Myocyte (in vitro differentiated cells): ENCODE measurements at places on chromosomes 1 and 21. TPM values are rescaled to one million over a fixed set of nuclear protein-coding genes. Genes with fewer than 3 reads are reported as not detected.

- DNase-seq, result no peak
Observed at GRCh38 chr1:167077128-167077867, 12.9 kb downstream of the GPA33 start.

Gene DMBX1
- total RNA-seq, result not detected in 2 replicates

Gene MEX3A
- 3.2 and 4.5 TPM in 2 replicates for total RNA-seq

DNA sequence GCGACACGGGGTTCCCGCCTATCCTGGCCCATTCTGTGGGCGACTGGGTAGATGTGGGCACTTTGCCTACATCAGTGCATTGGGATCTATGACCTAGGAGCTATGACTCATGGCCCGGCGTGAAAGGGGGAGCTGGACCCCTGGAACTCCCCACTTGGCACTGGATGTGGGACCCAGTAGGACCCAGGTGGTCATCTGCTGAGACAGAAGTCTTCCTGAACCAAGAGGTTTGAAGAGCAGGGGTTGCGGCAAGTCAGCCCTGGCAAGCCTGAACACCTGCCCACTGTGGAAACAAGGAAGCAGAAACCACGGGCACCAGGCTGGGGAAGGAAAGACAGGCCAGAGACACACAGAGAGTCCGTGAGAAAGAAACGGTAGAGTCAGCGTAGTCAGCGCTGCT lies 656.7 kb downstream of the AJAP1 start:
- DNase-seq, result no peak
